GM13977 (cell line): ENCODE measurements at places on chromosomes 11 and 22.

DNA sequence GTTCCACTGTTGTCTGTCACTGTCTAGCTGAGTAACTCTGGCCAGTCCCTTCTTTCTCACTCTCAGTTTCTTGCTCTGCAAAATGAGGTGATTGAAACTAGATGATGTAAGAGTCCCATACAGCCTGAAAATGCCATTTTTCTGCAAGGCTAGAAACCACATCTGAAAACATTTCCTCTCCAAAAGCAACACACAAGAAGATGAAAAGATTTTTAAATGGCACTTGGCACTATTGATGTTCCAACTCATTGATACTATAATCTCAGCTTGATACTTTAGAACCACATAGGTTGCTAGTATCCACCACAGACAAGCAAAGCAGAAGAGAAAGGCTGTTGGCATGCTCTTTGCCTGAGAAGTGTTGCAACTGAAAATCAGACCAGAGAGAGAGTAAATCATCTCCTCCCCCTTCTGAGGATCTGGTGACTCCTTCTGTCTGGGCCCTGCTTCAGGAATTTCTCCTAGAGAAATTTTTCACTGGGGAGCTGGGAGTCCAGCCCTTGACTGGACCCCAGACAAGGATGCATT lies 1217.9 kb downstream of the LRRC4C start:
- DNase-seq = peak; percentile 13

- no peak for DNase-seq
These were observed 695.3 kb downstream of the KCNA4 start for GRCh38 chr11:29321293-29322132.

DNA sequence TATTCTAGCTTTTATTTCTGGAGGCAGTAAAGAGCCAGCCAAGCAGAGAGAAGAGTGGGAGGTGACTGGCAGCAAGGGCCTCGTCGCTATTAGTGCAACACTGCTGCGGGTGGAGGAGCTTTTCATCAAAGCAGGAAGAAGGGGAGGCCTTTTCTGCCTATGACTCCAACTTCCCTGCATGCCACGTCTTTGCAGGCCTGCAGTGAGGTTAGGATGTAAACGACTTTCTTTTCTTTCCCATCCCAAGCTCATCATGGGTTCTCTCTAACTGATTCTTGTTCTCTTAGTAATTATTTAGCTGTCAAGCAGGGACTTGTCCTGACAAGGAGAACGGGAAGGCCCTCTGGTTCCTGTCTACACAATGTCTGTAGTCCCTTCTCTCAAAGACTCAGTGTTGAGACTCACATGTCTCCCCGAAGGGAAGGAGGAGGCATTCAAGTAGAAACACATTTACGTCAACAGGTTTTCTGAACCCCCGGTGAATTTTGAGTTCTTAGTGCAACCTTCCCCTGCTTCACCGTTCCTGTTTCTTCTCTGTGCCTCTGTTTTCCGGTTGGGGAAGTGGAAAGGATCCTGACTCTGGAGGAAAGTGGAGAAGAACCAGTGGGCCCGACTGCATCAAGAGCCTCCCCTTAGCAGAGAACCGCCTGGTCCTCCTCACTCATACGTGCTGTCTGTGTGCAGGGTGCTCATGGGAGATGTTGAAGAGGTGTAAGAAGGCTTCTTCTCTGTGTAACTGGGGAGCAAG lies 56.9 kb downstream of the PACS1 start:
- no peak for DNase-seq

DNA sequence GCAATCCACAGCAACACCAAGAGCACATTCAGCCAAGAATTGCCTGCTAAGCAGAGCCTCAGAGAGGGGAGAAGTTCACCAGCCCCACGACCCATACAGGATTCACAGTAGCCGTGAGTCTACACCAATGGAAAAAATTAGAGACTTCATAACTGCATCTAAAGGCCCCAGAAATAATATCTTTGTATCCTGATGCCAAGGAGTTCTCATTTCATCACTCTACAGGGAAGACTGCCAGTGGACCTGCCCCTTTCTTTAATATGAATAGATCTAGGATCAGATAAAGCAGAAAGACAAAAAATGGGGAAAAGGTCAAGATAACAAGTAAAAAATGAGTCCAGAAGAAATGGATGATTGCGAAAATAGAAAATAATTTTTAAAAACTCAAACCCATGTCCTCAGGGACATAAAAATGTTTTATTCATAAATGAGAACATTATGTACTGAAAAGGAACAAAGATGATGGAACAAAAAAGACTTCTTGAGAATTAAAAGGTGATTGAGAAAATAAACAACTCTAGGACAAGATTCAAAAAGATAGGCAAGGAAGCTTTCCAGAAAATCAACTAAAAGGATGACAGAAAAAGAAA lies 9.5 kb downstream of the APOL3 start:
- no peak for DNase-seq

GRCh38 chr11:47270331-47271271 lies 668 bp downstream of the MADD start:
- peak; percentile 43 for DNase-seq

DNA sequence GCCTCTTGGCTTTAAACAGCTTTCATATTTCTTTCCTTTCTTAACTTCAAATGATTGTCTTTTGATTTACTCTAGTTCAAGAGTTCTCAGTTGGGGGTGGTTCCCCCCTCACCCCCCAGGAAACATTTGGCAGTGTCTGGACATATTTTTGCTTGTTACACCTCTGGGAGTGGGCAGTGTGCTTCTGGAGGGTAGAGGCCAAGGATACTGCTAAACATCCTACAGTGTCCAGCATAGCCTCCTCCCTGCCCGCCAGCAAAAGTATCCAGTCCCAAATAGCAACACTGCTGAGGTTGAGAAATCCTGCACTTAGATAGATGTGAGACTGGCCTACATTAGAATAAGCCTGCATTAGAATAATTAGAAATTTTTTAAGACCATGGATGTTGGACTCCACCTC lies 3.2 kb downstream of the PPP6R3 start:
- no peak for DNase-seq

GRCh38 chr11:111975076-111975806 lies 38.1 kb downstream of the DIXDC1 start:
- no peak for DNase-seq

GRCh38 chr11:126403658-126404057 lies 48.2 kb downstream of the ST3GAL4 start:
- DNase-seq = no peak

DNA sequence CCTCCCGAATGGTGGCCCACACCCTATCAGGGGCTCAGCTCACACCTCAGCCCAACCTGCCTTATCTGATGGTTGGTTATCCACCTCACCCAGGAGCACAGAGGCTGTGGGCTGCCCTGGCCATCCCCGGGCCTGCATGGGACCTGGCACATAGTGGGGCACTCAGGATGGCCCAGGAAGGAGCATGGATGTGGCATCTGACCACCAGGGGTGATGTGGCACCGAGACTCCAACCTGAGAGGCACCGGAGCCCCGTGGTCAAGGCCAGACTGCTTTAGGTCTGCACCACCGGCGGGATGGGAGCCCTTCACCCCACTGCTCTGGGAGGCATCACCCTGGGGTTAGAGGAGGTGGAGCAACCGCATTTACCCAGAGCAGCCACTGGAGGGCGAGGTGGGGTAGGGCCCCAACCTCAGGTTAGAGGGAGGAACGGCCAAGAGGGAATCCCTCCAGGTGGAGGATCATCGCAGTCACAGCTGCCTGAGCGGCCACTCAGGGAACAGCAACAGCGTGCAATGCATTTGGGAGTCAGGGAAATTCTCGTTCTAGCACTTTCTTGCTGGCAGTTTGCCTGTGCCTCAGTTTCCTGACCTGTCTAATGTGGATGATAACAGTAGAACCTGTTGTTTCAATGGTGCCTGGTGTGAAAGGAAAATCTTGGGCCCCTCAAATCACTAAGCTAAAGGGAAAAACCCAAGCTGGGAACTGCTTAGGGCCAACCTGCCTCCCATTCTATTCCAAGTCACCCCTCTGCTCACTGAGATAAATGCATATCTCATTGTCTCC lies 52.9 kb upstream of the CARS1 start:
- DNase-seq = peak; percentile 74

DNA sequence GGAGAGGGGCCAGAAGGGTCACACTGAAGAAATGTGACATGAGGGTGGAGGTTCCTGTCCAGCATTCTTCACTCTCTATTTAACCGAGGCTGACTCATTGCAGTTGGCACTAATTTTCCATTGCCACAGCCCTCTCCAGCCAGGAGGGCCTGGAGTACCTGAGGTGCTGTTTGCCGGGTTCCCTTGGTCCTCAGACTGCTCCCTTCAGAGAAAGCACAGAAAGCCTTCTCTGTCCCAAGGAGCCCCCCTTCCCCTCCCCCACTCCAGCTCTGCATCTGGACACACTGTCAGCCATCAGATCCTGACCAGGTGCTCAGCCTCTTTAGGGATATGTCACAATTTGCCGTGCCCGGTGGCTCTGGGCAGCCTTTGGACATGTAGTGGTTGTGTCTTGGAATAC lies 3.2 kb upstream of the C11orf91 start:
- no peak for DNase-seq

DNA sequence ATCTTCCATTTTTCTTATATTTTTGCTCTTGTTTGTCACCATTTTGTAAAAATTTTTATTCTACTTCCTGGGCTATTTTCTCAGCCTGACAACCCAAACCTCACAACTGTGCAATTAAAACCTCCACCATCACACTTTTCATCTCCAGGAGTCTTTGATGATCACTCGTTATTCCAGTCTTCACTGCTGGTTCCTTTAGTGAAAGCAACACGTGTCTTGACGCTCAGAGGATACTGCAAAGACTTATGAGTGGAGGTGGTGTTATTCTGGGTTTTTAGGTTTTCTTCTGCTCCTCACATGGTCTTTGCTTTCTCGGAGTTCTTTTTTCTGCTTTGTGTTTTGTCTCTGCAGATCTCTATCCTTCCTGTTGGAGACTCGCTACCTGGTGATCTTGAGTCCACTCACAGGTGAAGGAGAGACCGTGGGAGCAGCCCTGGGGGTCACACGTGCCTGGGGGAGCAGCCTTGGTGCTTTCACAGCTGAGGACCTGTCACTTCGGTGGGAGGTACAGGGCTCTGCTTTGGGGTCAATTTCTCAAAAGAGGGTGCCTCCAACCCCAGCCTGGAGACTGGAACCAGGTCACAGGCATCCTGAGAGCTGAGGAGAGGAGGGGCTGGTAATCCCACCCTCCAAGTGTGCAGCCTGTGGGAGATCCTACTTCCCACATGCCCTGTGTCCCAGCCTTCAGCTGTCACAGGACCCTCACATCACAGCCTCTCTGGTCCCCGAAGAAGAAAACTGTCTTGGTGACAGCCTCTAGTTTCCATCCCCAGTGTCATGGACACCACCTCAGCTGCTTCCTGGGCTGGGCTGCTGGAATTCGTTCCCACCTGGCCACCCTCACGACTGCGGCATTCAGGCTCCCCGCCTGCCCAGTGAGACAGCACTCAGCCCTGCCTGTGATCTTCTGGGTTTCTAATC lies 11.0 kb downstream of the SULT4A1 start:
- no peak for DNase-seq

DNA sequence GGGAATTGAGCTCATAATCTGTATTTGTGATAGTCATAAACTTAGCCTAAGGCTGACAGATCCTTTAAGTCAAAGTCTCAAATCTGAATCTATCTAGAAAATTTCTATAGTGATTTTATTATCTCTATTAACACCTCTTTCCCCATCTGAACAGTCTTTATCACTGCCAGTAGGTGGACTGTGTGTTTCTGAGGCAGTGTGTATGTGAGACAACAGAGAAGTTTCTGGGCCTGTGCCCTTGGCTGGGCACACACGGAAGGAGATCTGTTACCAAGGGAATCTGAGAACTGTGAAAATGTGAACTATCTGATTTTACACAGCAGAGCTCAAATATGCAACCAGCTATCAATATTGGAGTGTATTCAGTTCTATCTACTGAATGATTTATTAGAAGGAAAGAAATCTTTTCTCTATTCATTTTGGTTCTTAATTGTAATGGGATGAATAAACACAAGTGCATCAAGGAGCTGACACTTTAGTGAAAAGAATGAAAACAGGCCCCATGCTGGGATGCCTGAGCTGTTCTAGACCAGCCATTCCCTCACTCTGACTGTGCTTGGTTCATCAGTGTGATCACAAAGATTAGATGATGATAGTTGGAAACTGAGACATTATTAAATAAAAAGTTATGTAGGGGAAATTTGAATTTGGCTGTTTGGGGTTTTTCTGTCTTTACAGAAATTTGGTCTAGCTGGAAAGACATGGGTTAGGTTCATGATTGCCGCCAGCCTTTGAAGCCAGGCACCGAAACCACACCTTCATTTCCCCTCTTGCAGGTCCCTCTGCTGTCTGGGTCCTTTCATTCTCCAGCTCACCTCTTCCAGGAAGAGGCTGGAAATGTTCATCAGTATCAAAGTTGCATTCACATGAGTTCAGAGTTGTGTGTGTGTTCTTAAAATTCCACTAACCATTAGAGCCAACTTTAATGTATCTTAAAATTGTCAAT lies 68.1 kb downstream of the LIF start:
- no peak for DNase-seq

DNA sequence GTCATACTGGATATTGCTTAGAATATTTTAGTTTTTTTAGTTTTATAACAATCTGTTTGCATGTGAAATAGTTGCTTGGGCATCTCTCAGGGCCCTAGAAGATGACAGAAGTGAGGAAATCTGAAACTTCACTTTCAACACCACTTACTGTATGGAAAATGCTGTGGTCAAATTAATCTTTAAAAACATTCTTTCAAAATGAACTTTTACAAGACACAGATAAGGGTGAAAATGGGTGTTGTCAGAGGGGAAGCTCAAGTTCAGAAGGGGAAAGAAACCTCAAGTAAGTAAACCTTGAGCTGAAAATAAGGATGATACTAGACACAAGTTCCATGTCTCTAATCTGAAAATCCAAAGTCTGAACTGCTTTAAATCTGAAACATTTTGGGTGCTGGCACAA lies 1840.1 kb upstream of the RAG2 start:
- no peak for DNase-seq

GRCh38 chr11:72871119-72871518 lies 56.9 kb downstream of the ATG16L2 start:
- no peak for DNase-seq

DNA sequence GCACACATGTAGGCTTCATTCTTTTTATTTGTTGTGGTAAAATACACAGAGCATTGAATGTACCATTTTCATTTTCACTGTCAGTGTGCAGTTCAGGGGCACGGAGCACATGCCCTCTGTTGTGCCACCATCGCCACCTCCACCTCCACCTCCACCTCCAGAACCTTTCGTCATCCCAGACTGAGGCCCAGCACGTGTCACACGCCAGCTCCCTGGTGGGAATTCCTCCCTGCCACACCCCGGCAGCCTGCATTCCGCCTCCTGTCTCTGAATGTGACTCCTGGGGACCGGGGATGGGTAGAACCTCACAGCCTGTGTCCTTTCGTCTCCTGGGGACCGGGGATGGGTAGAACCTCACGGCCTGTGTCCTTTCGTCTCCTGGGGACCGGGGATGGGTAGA lies 10.9 kb downstream of the GRAMD4 start:
- DNase-seq = no peak

GRCh38 chr11:74937696-74938475 lies 11.0 kb downstream of the XRRA1 start:
- no peak for DNase-seq
